Stimulated activated CD8-positive, alpha-beta memory T cell treated with anti-CD3 and anti-CD28 coated beads, Interleukin-7, amount 100 ng/mL, for 24 hours (primary cell): ENCODE measurements at places on chromosomes 3 and 15.
A peak's percentile ranks its signal among the peaks of the same experiment; 100 is the strongest.

GRCh38 chr3:129490273-129490675, 38.2 kb upstream of the RHO start:
- DNase-seq: no peak

DNA sequence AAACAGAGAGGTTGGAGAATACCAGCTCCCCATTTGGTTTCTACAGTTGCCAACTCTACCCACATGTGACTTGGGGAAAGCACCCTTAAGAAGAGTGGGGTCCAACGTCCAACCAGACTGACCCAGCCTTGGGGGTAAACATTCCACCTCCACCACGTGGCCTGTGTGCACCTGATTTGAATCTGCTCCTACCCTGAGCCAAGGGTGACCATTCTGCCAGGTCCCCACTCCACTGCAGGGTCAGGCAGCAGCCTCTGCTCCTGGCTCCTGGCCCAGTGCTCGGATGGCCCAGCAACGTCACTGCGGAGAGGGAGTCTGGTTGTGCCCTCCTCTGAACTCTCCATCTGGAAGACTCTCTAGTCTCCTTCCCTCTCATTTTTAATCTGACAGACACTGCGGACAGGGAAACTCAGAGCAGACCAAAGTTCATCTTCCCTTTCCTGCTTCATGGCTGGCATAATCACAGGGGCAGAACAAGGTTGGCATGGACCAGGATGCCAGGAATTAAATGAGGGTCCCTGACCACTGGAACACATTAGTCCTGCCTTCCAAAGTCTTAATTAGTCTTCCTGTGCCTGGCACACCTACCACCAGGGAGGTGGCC, 29.4 kb downstream of the FHIT start:
- DNase-seq: no peak

GRCh38 chr3:123202451-123202850, 708 bp downstream of the SEC22A start:
- no peak for DNase-seq

- DNase-seq: no peak
Observed at GRCh38 chr15:83155942-83156341, 48.5 kb downstream of the TM6SF1 start.

DNA sequence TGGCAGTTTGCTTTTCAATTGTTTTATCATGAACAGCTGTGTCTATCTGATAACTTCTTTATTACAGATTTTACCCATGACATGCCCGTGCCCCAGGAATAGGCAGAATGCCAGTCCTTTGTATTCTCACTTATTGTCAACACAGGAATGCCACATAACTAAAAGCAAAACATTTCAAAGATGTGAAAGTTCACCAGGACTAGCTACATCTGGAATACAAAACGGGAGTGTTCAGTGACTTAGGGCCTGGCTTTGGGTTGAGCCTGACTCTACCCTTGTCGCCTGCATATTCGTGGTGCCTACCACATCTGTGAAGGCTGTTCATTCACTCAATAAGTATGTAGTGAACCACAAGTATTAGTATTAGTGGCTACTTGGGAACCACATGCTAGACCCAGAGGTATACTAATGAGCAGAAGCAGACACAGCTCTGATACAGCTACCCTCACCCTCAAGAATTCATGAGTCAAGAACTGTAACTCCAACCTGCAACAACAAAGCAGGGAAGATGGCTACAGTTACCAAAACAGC, 2.9 kb downstream of the TNFSF10 start:
- no peak for DNase-seq

DNA sequence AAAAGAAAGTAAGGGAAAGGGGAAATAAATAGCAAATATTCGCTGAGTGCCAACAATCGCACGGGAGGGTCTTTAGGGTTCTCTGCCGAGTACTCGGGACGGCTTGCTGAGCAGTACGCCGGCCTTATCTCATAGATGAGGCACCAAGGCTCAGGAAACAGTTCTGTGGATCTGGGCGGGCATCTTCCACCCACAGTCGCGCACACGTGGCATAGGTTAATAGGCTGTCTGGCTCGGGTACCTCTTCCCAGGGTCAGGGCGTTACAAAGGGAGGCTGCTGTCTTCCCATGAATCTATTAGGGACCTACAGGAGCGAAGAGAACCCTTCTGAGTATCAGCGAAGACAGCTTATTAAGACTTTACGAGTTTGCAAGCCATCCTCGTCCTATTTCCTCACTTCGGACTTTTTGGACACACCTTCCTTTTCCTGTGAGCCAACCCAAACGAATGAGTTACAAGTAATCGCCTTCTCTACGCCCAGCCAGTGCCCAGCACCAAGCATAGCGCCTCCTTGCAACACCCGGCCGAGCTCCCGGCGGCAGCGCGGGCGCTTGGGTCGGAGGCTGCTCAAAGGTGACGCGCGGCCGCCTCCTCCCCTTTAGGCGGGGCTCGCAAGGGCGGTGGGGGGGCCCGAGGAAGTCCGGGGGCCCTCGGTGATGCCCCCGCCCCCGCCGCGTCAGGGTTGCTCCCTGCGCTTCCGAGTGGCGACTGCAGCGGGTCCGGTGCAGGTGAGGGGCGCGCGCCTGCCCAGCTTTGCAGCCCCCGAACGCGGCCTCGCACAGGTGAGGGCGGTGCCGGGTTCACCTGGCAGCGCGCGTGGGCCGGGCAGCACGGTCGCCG, at the start of gene MCTP2:
MCTP2 (plus strand) TSS at position 679 of the 840 bp plus-strand sequence. CDS start 66,705 bp downstream, outside the sequence.
- DNase-seq: peak; percentile 59

- DNase-seq: no peak
Observed at GRCh38 chr15:90911906-90912769, 9.0 kb downstream of the MAN2A2 start.

DNA sequence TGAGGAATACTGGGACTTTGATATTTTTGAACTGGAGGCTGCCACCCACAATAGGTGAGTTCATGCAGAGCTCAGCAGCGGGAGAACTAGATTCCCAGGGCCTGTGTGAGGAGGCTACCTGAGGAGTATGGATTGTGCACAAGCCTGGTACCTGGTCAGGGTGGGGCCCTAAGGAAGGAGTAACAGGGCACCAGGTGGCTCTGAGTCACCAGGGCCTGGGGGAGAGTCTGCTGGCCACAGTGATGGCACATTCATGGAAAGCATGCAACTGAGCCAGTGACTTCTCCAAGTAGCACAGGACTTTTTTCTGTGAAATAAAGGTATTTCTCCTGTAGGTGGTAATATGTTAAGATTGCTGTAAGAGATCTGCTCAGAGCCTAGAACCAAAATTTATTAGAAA, 134.4 kb downstream of the PDE8A start:
- DNase-seq: no peak

- no peak for DNase-seq
Observed at GRCh38 chr15:66707310-66708082, 5.5 kb downstream of the SMAD6 start.

DNA sequence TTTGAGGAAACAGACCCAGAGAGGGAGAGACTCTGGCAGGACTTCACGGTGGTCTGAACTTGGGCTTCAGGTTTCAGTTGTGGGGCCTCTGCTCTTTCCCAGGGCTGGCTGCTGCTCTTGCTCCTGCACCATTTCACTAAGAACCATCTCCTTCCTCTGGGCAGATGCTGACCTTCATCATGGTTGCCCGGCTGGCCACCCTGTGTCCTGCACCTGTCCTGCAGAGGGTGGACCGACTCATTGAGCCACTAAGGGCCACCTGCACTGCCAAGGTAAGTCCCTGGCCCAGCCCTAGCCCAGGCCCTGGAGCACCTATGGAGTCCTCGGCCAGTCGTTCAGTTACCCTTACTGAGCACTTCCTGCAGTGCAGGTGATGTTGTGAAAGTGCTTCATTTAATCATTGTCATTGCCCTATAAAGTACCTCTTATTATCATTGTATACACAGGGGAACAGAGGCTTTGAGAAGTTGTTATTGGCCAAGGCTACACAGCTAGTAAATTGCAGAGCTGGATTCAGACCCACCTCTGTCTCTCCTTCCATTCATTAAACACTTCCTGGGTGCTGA, 10.0 kb downstream of the RPL32 start:
- DNase-seq: no peak

DNA sequence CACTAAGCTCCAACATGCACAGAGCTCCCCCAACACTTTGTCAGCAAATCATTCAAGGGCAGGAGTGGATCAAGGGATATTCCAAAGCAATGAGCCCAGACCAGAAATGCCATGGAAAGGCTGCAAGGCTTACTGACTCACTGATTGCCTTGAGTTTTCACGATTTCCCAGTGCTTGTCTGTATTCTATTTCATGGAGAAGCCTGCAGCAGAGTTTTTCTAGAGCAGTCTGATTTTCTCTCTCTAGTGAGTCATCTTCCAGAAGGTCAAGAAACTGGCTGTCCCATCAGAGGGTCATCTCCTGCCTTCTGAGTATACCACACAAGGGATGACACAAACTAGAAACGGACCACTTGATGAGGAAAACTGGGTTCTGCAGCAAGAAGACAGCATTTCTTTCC, 16.5 kb downstream of the LMCD1 start:
- no peak for DNase-seq

DNA sequence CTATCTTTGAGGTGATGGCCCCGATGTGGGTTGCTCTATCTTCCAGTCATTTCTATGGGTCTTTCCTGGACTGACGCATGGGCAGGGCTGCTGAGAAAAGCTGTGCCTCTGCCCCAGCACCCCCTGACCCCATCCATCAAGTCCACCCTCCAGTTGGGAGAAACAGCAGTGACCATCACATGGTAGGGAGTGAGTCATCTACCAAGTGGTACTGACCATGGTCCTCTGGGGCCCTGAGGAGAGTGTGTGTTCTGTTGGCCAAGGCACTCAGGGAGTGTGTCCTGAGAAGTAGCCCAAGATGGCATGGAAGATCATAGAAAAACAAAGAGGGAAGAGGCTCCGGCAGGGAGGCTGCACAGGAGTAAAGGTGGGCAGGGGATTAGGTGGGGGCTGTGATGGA, 1.6 kb upstream of the DNAH1 start:
- DNase-seq: no peak

DNA sequence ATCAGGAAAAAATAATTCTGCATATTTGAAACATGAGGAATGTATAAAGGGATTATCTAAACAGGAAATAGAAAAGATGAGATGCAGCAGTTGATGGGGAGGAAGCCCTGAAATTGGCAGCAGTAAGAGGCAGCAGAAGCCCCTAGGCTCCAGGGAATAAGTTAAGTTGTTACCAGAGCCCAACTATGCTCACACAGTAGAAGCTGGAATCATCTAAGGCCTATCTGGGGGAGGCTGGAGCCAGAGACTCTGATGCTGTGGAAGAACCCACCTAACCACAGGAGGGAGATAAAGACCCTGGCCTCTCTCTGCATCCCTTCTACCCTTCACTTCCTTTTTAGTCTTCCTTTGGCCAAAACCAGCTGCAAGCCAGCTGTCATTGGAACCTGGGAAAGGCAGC, 519.7 kb downstream of the DIPK2A start:
- no peak for DNase-seq

- no peak for DNase-seq
Observed at GRCh38 chr3:41629072-41629471, 332.8 kb downstream of the ULK4 start.

DNA sequence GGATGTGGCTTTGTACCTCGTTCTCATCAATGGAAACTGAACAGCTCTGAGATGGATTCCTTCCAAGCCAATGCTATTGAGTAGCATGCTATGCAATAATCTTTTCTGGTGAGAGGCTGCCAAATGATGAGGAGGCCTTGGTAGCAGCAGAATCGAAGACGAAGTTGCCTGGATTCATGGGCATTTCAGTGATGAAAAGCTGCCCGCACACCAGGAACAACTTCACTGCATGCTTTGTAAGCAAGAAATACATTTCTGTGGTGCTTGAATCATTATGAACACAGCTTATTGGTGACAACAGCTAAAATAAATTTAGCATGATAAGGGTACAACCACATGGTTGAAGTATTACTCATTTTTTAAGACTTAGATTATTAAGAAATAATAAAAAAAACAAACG, 246.8 kb upstream of the ROBO1 start:
- no peak for DNase-seq

- no peak for DNase-seq
Observed at GRCh38 chr3:173825730-173826129, 428.2 kb downstream of the NLGN1 start.

DNA sequence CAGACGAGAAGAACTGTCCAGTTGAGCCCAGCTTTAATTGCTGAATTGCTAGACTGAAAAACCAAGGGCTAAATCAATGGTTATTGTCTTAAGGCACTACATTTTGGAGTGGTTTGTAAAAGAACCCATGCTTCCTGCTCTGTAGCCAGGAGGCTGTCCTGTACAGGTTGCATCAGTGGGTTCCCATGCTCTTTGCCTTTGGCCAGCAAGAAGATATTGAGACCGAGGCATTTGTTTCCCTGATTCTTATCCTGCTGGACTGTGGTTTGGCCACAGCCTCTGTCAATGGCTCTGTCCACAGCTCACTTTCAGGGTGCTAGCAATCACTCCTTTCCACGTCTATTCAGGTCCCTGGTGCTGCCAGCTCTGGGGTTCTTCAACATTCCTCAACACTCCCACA, 89.6 kb downstream of the FAM43A start:
- DNase-seq: no peak

DNA sequence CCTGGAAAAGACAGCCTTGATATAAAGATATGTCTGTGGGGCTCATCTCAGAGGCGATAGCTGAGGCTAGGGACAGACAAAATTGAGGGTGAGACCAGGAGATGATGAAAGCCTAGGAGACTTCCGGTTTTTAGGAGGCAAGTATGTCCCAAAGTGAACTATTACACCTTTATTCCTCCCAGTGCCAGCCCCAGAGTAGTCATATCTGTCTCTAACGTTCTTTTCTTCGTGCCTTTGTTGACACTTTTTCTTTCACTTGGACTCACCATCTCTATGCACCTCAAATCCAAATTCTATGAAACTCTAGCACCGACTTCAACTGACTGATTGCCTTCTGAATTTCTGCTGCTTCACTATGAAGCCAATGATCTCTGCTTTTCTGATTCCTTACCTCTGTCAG, 93.8 kb upstream of the RASGRP1 start:
- DNase-seq: no peak

DNA sequence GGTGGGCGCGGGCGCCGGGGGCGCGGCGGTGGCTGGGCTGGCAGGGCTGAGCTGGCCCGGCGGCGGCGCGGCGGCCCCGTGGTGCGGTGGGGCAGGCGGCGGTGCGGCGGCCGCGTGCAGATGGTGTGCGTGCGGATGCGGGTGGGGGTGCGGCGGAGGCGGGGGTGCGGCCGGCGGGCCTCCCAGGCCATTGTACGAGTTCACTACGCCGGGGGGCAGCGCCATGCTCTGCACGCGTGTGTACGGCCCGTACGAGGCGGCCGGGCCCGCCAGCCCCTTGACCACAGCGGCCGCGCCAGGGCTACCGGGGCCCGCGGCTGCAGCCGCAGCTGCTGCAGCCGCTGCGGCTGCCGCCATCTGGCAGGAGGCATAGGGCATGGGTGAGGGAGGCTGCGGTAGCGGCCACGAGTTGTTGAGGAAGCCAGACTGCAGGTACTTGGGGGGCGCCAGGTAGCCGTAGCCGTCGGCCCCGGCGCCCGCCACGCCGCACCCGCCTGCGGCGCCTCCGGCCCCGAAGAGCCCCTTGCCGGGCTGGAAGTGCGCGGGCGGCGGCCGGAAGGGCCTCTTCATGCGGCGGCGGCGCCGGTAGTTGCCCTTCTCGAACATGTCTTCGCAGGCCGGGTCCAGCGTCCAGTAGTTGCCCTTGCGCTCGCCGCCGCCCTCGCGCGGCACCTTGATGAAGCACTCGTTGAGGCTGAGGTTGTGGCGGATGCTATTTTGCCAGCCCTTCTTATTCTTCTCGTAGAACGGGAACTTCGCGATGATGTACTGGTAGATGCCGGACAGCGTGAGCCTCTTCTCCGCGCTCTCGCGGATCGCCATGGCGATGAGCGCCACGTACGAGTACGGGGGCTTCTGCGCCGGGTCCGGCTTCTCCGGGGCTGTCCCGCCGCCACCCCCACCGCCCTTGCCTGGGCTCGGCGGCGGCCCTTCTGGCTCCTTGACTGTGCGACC, 951 bp downstream of the FOXL2 start:
- DNase-seq: no peak

GRCh38 chr3:128081846-128082245, 29.6 kb downstream of the SEC61A1 start:
- no peak for DNase-seq
